ENCODE measurements at places on chromosomes 5 and 9.

DNA sequence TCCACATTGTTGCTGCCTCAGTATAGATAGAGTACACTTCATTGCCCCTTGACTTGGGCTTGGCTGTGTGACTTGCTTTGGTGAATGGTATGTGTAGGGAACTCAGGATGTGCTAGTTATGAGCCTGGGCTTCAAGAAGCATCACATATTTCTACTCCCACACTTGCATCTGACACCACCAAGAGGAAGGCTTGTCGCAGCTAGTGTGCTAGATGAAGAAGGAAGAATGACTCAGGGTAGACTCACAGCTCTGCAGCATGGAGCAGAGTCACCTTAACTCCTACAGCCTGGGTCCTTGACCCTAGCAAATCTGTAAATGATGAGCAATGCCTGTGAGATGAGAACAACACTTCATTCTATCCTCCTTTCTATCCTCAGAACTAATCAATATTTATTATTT lies 261.8 kb downstream of the ASTN2 start:
- DNase-seq = no peak

DNA sequence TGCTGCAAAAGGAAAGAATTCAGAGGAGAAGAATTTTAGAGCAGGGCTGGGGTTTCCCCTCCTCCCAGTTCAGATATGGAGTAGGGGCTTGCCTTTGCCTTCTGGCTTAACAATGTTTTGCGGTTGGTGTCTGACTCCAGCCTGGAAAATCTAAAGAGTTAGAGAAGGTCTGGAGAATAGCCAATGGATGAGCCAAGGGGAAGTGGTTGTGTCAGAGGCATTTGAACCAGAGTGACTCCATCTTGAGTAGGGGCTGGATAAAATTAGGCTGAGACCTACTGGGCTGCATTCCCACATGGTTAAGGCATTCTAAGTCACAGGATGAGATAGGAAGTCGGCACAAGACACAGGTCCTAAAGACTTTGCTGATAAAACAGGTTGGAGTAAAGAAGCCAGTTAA lies 133.7 kb downstream of the DIRAS2 start:
- DNase-seq = no peak

- no peak for DNase-seq
Observed at GRCh38 chr9:137150617-137151457, 11.9 kb downstream of the GRIN1 start.

- DNase-seq = no peak
Observed at GRCh38 chr5:58786711-58787303, 203.9 kb downstream of the RAB3C start.

GRCh38 chr5:159490507-159490906 lies 160.2 kb upstream of the IL12B start:
- no peak for DNase-seq

DNA sequence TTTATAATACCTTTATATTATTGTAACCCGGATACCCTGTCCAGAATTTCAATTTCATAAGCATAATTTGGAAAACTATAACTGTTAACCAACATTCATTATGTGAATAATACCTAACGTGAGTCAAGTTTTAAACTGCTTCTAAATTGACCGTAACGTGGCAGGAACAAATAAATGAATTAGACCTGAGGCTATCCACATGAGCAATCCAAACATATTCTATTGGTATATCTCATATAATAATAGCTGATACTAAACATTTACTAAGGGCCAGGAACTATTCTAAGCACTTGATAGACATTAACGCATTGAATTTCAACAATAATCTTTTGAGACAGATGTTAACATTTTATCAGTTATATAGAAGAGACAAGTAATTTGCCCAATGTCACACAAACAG lies 276.4 kb downstream of the MEF2C start:
- DNase-seq = no peak

DNA sequence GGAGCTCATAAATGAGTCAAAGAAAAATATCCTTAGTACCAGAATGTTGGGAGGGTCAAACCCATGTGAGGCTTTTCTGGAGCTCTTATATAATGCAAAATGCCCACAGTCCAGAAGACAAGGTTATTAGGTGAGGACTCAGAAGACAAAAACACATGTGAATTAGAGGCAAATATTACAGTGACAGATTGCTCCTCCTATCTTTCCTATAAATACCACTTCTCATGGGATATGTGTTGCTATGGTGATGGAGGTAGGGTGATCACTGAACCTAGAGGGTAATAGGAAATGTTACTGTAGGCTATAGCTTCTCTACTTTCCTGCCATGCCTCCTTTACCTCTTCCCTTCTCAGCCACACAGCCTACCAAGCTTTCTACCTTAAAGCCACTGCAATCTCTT lies 264.6 kb downstream of the SEC61B start:
- DNase-seq = no peak

GRCh38 chr9:126397056-126397455 lies 70.4 kb downstream of the MVB12B start:
- no peak for DNase-seq

DNA sequence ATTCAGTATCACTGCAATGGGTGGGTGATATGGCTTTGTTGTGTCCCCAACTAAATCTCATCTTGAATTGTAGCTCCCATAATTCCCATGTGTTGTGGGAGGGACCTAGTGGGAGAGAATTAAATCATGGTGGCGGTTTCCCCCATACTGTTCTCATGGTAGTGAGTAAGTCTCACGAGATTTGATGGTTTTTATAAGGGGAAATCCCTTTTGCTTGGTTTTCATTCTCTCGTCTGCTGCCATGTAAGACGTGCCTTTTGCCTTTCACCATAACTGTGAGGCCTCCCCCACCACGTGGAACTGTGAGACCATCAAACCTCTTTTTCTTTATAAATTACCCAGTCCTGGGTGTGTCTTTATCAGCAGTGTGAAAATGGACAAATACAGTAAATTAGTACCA lies 9.5 kb upstream of the NANS start:
- no peak for DNase-seq

DNA sequence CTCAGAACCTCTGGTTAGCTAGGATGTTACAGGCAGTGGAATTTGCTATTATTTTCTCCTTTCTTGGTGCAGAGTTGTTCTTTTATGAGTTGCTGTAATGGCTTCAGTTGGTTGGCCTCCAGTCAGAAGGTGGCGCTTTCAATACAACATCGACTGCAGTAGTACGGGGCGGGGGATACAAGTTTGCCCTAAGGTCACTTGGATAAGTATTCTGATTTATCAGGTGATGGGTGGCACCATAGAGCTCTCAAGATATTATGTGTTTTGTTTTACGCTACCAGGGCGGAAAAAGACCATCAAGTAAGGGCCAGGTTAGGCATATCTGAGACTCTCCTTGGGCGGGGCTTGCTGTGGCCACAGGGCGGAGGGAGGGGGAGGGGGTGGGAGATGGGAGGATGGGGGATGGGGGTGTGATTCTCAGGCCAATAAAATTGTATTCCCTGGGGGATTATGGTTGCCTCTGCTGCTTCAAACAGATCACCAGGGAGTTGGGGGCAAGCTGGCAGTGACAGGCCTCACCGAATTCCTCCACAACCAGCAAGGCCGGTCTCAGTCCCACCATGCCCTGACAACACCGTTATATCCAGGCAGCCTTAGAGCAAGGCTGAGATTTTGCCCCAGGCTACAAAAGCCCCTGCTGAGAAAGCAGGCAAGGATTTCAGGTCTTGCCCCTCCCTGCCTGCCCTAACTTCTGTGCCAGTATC lies 15.9 kb upstream of the RNF38 start:
- DNase-seq = no peak

GRCh38 chr9:134168757-134169550 lies 4.6 kb upstream of the RNU6ATAC start:
- no peak for DNase-seq

DNA sequence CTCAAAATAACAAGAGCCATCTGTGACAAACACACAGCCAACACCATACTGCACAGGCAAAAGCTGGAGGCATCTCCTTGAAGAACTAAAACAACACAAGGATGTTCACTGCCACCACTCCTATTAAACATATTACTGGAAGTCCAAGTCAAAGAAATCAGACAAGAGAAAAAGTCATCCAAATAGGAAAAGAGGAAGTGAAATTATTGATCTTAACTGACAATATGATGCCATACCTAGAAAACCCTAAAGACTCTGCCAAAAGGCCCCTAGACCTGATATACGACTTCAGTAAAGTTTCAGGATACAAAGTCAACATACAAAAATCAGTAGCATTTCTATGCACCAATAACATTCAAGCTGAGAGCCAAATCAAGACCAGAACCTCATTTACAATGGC lies 30.0 kb upstream of the MACIR start:
- DNase-seq = no peak

DNA sequence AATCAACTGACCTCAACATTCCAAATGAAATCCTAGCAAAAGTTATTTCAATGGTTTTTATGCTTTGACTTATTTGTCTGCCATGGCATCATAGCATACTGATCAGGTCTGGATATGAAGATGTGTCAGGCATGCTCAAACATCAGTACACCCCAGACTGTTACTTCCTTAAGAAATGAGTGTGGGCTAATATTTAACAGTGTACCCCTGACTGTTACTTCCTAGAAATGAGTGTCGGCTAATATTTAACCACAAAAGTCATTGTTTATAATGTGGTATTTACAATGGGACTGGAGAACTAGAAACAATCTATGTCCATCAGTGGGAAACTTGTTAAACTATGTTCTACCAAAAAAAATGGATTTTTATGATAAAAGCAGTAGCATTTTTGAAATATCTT lies 38.1 kb upstream of the HNRNPA0 start:
- DNase-seq = no peak

DNA sequence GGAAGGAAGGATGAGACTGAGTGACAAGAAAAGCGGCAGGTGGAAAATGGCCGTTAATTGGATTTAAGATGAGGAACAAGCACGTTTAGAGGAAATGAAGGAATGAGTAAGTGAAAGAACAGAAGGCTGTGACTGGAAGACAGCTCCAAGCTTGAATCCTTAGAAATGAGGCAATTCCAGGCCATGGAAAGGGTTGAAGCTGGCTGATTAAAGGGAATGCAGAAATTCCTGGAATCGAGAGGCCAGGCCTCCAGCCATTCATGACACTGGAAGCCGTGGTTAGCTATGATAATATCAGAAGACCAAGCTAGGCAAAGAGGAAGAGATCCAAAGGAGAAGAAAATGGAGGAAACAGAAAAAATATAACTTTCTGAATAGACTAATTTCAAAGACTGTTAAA lies 84.2 kb downstream of the ARL15 start:
- DNase-seq = no peak

DNA sequence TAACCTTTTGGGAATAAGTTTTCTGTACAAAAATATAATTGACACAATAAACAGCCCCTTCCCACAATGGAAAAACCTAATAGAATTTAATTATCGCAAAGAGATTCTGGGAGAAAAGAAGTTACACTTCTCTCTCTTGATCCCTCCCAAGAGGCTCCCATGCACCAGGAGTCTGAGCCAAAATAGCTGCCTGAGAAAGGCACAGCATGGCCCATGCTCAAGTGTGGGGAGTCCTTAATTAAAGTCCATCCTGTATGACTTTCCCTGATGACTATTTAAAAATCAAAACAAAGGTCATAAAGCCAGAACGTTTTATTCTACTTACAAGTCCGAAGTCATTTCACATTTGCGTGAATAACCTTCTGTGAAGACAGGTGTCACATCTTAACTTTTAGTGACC lies 155.1 kb downstream of the SPOCK1 start:
- DNase-seq = no peak

DNA sequence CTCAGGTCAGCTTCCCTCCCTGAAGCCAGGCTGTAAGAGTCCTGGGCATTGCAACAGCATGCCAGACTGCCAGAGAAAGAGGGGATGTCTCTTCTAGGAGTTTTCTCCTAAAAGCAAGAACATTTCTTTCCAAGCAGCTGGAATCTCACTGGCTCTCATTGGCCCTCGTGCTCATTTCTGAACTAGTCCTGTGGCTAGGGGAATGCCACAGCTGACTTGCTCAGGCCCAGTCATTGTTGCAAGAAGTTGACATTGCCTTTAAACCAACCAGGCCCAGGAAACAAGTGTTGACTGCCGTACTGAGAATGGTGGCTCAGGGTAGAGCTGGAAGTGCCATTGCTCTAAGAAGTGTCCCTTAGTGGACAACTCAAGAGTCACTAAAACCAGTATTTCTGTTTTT lies 15.0 kb upstream of the CEP120 start:
- DNase-seq = no peak

DNA sequence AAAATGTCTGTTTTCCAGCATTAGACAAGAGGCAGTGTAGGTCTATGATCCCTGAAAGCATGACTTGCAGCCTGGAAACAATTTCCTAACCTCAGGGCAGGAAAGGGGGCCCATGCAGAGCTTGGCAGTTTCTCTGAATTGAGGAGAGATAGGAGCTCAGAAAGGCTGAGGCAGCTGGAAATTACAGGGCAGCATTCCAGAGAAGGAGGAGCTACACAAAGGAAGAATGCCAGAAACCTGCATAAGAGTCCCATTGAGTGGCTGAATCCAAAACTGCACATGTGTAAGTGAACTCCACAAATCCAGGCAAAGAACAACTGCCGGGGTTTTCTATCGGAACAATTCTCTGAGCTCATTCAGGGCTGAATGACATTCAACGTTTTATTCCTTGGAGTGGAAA lies 346.8 kb downstream of the PIK3R1 start:
- no peak for DNase-seq

GRCh38 chr9:19127871-19128500 lies 694 bp upstream of the PLIN2 start:
- peak; percentile 21 for DNase-seq

DNA sequence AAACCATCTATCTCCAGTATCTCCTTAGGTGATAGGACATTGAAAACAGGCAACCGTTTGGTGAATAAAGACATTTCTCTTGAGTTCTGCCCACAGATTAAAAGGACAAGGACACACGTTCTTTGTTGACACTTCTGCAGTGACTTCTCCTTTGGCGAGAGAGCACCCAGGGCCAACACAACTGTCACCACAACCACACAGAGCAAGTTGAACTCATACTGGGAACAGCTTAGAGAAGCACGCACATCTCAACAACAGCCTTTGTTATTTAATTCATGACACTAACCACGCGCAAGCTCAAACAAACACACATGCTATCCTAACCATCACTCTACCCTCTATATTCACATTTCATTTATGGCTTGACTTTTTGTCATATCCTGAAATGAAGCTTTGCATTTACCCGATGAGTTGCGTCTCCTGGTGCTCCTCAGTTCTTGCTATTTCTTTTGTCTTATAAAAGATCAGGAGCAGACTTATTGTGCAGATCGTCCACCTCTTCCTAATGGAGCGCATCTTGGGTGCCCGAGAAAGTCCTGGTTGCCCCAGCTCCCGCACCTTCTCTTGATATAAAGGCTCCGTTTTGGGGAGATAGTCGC lies 543 bp downstream of the ST8SIA4 start:
- DNase-seq = no peak

- no peak for DNase-seq
Observed at GRCh38 chr5:103623425-103623824, 60.8 kb upstream of the NUDT12 start.

- no peak for DNase-seq
Observed at GRCh38 chr5:54009828-54010227, 300.5 kb downstream of the ARL15 start.

- no peak for DNase-seq
Observed at GRCh38 chr5:104998572-104998971, 1436.0 kb upstream of the NUDT12 start.

DNA sequence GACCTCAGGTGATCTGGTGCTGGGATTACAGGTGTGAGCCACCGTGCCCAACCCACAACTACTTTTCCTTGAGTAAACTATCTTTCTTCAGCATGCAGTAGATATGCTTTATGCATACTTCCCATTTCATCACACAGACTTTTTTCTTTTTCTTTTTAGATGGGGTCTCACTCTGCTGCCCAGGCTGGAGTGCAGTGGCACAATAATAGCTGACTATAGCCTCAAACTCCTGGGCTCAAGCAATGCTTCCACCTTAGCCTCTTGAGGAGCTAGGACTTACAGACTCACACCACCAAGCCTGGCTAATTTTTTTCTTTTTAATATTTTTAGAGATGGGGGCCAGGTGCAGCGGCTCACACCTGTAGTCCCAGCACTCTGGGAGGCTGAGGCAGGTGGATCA lies 22.8 kb downstream of the PPP6C start:
- no peak for DNase-seq

Measured in stimulated activated CD4-positive, alpha-beta T cell treated with anti-CD3 and anti-CD28 coated beads, TNF-alpha, amount 100 ng/mL, for 4 hours (primary cell).